ENCODE measurements at places on chromosomes 7 and 10.

GRCh38 chr7:105487579-105488571, 34.2 kb downstream of the PUS7 start:
- DNase-seq = no peak

- no peak for DNase-seq
Measured at GRCh38 chr10:8829592-8829991, 775.1 kb downstream of the GATA3 start.

DNA sequence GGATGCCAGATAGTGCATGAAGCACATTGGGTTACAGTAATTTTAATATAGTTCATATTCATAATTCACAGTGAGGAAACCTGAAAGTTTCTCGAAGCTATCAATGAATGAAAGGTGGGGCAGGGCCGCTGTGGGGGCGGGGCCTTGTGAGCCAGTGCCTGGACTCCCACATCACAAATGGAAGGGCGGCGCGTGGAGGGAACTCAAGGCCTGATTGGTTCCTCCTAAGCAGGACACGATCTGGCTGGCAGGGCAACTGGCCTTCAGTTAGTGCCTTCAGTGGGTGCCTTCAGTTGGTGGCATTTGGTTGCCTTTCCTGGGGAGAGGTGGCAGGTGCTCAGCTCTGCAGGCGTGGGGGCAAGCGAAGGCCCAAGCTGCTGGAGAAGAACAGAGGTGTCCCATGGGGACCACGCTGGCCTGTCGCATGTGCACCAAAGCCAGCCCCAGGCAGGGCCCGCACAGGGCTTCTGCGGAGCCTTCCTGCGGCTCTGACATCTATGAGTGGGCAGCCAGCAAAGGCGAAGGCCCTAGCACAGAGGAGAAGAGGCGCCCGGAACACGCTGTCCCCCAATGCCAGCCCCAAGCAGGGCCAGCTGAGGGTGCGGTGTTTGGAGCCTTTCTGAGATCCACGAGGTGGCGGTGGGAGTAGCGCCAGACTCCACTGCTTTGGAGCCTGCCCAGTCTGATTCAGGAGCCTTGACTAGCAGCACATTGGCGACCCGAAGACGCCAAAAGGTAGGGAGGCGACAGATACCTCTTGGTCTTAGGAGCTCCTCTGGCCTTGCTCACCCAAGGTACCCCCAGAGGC, 118.0 kb upstream of the PDSS1 start:
- no peak for DNase-seq

- DNase-seq = no peak
Measured at GRCh38 chr10:110144507-110144906, 62.9 kb upstream of the MXI1 start.

GRCh38 chr10:852386-852785, 79.1 kb downstream of the LARP4B start:
- no peak for DNase-seq

DNA sequence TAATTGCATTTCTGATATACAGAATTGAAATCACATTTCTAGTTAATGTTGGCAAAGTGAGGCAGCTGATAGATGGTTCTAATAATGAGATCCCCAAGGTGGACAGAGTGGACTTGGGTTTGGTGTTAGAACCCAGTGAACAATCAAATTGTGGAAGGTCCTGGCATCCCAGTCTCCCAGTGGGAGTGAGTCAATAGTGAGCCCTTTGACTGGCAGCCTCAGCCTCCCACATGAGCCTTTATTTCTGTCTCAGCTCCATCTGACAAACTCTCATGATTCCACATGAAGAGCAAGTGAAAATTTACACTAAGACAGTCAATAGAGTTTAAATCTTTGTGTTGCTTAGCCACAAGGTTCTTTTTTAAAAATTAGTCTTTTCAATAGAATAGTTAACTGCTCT, 56.7 kb upstream of the MYO3A start:
- DNase-seq = no peak

DNA sequence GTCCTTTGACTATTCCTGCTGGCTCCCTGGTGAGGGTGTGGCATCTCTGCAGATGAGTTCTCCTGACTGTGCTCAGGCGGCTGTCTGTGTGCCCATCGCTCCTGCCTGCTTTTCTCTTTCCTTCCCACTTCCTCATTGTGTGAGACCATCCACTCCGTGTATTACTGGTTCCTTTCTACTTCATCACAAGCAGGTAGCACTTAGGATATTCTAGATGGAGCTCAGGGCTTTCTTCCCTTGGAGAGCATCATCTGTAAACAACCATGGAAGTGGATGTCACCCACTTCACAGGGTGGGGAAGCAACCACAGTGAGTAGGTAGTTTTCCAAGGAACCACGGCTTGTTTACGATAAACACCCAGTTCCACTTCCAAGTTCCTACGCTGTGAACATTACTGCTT, 15.7 kb downstream of the DNAJB6 start:
- DNase-seq = no peak

GRCh38 chr7:37952240-37952639, 31.8 kb downstream of the EPDR1 start:
- no peak for DNase-seq

DNA sequence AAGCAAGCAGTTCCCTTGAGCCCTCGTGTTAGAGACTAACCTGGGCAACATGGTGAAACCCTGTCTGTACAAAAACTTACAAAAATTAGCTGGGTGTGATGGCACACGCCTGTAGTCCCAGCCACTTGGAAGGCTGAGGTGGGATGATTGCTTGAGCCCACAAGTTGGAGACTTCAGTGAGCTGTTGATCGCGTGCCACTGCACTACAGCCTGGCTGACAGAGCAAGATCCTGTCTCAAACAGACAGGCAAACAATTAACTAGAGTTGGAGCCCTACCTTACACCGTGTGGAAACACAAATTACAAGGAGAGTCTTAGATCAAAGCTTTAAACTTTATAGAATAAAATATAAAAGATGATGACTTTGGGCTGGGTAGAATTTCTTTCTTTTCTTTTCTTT, 219.5 kb downstream of the CUX1 start:
- no peak for DNase-seq

DNA sequence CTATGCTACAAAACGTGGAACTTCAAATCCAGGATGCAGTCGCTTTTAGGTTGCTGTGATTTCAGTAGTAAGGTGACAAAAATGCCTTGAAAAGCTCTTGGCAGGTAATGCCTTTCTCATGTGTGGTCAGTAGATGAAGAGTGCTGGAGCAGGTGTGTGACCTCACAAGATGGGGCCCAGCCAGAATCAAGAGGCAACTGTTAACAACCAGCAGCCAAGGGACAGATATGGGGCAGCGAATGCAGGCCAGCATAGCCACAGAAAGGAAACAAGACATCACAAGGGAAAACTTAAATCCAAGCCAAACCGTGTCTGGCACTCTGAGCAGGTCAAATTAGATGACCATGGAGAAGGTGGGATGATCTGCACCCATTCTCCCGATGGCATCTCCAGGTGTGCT, 12.3 kb downstream of the HUS1 start:
- no peak for DNase-seq

- no peak for DNase-seq
Measured at GRCh38 chr10:85598646-85599045, 767.9 kb downstream of the GRID1 start.

GRCh38 chr7:102834999-102835398, 77.8 kb upstream of the LRRC17 start:
- no peak for DNase-seq

DNA sequence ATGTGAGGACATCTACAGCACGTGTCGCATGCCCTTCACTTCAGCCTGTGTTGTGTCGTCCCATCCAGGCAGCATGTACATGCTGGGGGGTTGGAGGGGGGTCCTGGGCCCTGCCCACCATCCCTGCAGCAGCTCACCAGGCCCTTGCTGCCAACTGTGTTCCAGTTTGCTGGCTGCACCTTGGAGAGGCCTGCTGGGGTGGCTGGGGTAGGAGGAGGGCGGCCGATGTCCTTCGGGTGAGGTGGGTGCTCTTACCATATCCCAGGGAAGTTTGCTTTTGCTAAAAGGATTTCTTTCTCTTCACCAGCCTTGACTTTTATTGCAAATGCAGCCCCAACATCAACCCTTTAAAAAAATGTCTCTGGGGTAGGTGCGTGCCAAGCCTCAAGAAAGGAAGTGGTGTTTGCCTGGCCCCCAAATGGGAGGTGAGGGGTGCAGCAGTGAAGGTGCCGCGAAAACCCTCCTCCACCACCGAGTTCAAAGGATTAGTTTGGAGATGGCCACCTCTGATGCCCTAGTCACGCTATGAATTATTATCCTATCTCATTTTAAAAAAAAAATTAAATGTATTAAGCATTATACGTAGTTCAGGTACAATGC, 165.8 kb upstream of the KLF6 start:
- no peak for DNase-seq

DNA sequence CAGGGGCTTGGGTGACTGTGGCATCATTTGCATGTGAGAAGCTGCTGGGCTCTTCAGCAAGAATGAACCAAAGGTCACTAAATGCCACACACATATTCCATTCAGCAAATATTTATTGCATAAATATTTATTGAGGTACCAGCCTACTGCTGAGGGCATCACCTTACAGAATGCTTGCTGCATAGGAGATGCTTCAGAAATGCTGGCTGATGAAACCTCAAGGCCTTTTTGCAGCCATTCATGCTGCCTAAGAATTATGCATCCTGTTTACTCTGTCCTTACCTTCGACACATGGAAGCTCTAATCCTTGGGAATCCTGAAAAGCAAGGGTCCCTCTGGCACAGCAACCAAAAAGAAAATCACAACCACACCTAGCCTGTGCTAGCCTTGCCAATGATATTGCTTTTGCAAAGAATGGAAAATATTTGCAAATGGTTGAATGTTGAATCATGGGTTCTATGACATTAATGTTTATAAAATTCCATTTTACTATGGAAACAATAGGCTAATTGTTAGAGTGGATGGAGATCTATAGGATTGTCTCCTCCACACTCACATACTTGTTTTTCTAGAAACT, 79.6 kb downstream of the PCGF5 start:
- no peak for DNase-seq

GRCh38 chr7:14821757-14822480, 80.6 kb downstream of the DGKB start:
- no peak for DNase-seq

DNA sequence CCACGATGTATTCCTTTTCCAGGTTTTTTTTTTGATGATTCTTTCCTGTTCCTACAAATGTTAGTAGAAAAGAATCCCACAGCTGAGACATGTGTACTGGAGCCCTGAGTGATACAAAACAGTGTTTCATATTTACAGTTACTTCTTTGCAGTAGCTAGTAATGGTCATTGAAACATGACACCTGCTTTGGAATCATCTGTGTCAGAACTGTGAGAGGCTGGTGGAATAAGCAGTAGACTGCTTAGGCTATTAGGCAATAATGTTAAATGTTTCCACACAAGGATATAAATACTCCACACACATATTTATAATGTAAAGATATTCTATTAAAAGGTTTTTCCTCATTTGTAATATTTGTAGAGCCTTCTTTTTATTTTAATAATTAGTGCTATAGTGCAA, 394.0 kb downstream of the THSD7A start:
- no peak for DNase-seq

DNA sequence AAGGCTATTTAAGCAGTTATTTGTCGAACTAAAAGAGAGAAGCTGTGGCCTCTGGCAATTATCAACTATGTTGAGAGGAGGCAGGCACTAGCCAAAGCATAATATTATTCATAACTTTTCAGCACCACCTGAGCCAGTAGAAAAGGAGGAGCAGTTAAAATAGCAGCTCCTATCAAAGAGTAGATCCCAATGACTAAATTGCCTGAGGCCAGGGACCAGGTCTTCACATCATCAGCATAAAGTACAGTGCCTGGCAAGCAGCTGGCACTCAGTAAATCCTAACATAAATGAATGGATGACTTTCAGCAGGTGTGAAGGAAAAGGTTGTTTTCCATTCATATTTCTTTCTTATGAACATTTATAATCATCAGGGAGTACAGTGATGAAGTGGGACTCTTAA, 309.0 kb upstream of the IMMP2L start:
- no peak for DNase-seq

GRCh38 chr10:24456322-24456721, 247.4 kb downstream of the KIAA1217 start:
- no peak for DNase-seq

DNA sequence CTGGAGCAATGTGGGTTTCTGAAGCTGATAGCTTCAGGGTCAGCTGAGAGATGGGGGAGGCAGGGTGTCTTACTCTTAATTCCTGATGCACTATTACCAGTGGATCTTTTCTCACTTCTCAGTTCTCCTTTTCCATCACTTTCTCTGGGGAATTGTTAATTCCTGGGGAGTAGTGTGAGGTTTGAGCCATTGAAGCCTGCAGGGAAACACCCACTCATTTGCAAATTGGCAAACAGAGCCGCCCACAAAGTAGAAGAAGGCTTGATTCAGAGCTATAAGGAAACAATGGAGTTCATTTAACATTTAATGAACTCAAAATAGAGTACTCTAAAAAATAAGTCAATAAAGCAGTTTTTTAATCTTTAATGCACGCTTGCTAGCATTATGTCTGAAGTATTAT, 4.3 kb upstream of the TECTB start:
- DNase-seq = no peak

- DNase-seq = no peak
Measured at GRCh38 chr10:28284126-28284525, 18.7 kb downstream of the MPP7 start.

DNA sequence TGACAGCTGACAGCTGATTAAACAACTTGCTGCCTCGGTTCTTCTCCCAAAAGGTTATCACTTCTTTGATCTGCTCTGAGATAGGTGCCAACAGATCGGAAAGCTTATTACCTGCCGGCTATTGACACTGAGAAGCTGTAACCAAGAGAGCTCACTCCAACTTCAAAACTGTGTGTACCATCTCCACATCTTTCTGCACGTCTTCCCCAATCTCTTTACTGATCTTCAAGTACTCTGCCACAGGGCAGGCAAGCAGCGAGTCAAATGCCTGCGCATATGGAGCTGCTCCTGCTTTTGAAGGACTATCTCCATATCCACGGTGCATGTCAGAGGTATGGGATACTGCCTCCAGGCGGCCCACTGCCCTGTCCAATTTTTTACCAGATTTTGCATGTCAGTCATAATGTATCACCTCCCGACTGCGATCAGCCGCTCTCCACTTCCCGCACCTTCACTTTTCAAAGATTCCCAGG, 352 bp upstream of the ZNF485 start:
- no peak for DNase-seq

GRCh38 chr10:6136215-6137201, 47.7 kb downstream of the RBM17 start:
- DNase-seq = peak; percentile 38

GRCh38 chr7:45306752-45307305, 149.2 kb downstream of the RAMP3 start:
- no peak for DNase-seq

GRCh38 chr7:47737601-47738000, 155.7 kb upstream of the TNS3 start:
- no peak for DNase-seq

All from stimulated activated CD8-positive, alpha-beta memory T cell treated with anti-CD3 and anti-CD28 coated beads, Interleukin-4, amount 100 ng/mL, for 24 hours (primary cell).